Stimulated activated CD8-positive, alpha-beta memory T cell treated with anti-CD3 and anti-CD28 coated beads, Interleukin-7, amount 100 ng/mL, for 4 hours (primary cell): ENCODE measurements at places on chromosomes 6 and 20.
A peak's percentile ranks its signal among the peaks of the same experiment; 100 is the strongest.

GRCh38 chr20:59177266-59178250 lies 13.9 kb downstream of the ZNF831 start:
- DNase-seq: peak; percentile 43

- no peak for DNase-seq
Measured at GRCh38 chr6:155426408-155426945, 29.2 kb downstream of the NOX3 start.

DNA sequence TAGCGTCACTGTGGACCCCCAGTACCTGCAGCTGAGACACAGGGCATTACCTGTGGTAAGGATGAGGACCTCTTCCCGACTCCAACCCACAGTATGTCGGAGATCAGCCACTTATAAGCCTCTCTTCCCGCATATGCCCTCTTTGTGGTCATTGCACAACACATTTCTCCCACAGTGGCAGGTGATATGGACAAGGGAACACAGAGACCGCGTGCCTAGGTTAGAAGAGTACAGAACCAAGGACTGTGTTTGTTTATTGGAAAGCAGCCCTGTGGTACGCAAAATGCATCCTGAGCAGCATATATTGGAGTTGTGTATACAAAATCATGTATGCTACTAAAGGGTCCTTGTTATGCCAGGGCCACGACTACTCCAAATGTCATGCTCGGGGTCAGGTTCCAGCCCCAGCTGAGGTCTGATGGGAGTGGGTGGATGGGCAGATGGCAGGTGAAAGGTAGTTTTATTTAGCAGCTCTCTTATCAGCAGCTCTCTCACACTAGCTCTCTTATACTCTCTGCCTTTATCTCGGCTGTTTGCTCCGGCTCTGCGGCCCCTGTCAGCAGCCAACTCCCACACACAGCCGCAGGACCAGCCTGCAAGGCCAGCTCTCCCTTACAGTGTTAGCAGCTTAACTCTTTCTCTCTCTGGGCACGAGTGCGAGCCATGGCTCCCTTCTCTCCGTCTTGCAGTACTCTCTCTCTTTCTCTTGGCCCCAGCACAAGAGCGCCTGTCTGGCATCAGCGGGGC lies 569.0 kb downstream of the KIF16B start:
- DNase-seq: no peak

DNA sequence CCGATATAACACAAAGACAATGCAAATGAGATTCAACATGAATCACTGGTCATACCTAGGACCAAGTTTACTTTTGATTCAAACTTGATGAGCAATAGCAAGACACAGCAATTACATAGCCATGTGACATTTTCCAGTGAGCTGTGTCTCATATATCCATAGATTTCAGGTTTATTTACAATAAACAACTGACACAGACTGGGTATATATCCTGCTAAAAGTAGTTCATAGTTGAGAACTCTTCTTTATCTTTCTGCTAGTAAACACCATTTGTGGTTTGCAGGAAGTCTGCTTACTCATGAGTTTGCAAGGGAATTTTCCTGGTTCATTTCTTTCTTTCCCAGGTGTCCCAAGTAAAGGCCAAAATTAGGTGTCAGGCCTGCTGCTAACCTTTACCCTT lies 343.4 kb downstream of the KIF16B start:
- DNase-seq: no peak

GRCh38 chr6:131782764-131783163 lies 25.1 kb upstream of the ENPP1 start:
- no peak for DNase-seq

- DNase-seq: no peak
Measured at GRCh38 chr6:107812234-107812769, 11.8 kb downstream of the SCML4 start.

DNA sequence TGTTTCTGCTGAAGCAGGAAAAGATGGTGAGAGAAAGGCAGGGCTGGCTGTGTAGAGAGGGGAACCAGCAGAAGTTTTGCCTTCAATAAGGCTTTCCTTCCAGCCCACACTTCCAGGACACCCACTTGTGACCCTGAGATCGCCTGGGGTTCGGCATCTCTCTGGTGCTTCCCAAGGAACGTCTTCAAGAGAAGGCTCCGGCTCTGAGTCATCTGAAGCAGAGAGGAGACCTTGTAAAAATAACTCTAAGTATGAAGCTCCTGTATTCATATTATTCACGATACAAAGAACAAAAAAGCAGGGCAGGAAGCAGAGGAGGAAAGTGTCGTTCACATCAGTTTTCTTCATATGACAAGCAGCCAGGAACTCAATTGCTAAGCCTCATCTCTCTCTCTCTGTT lies 95.4 kb upstream of the MRPS10 start:
- DNase-seq: no peak

DNA sequence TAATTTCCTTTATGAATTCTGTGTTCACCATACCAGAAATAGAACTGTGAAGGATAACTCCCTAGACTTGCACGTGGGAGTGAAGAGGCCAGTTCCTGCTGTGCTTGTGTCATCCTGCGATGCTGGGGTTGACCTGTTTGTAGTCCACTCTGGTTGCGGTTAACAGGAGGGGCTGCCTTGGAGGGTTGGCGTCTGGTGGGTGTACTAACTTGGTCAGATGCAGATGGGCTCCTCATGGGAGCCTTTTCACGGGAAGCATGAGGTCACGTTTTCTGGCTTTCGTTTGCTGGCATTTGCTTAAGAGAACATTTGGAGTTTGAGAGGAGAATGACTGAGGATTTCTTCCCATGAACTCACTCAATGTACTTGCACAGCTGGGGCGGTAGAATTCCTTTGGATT lies 41.2 kb downstream of the IGF2R start:
- DNase-seq: no peak

- no peak for DNase-seq
Measured at GRCh38 chr20:18258126-18258860, 30.0 kb upstream of the ZNF133 start.

DNA sequence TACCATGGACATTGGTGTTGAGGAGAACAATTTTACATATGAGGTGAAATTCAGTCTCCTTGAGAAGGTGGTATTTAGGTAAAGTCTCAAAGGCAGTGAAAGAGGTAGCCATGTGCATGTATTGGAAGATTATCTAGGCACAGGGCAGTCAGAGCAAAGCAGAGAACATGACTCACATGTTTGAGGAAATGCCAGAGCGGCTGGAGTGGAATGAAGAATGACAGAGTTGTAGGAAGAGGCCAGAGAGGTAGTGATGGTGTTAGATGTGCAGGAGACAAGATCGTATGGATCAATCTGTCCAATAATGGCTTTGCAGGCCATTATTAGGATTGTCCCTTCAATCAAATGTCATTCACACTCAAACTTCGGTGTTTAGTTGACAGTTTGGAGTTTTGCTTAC lies 449.4 kb upstream of the PTCHD4 start:
- DNase-seq: no peak

DNA sequence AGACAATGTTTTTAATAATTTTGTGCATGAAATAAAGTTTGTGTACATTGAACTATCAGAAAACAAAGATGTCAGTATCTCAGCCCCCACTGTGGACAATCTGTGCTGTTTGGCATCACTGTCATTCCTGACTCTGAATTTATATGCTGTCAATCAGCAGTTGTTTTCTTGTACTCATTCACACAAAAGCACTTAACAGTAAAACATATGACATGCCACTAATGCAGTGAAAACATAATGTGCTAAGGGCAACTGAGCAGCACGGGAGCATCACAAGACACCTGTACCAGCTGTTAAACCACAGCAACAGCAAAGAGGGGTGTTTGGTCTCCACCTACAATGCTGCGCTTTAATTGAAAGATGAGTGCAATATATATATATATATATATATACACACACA lies 647.8 kb upstream of the SLC35B3 start:
- no peak for DNase-seq

- DNase-seq: no peak
Measured at GRCh38 chr6:148750838-148751792, 4.3 kb downstream of the UST start.

- DNase-seq: no peak
Measured at GRCh38 chr6:116419069-116419786, 41.9 kb upstream of the CALHM6 start.

DNA sequence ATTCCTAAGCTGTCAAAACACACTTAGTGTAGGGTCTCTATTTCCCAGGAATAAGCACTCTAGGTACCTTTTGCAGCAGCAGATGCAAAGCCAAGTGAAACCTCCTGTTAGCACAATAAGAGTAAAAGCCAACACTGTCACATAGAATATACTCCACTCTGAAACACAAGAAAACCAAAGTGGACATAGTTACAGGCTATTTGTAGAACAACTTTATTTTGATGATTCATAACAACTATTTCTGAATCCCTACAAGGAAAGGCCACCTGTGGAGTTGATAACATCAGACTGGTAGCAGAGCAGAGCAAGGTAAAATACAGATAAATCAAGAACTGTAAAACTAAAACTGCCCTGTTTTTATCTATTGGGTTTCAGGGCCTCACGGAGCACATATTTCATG lies 59.7 kb downstream of the ALDH5A1 start:
- no peak for DNase-seq

DNA sequence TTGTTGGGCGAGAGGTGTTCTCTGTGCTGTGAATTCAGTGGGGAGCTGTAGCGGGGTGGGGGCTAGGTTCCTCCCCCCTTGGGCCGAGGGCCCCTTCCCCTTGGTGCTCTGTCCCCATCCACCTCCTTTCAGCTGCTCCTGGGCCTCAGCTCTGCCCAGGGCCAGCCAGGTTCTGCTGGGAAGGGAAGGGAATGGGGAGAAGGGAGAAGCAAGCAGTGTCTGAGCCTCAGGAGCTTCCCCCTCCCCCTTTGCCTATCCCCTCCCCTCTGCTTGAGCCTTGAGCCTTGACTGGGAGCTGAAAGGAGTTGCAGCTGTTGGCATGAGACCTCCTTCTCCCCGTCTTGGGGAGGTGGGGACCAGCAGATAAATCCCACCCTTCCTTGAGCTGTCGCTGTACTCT lies 576 bp upstream of the RRP36 start:
- DNase-seq: no peak

- DNase-seq: no peak
Measured at GRCh38 chr20:8389381-8390036, 257.4 kb downstream of the PLCB1 start.

GRCh38 chr6:90146921-90147649 lies 149.6 kb downstream of the BACH2 start:
- no peak for DNase-seq

DNA sequence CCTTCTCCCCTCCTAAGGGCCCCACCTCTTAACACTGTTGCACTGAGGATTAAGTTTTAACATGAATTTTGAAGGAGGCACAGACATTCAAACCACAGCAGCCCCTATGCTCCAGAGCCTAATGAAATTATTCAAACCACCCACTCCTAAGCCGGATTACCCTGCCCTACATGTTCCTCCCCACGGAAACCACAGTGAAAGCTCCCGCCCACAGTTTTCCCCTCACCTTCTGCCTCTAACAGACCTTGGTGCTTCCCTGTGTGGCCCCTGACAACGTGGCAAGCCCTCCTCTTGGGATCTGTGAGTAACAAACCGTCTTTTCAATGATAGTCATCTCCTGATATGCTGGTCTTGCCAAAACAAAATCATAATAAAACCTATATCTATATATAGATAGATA lies 74.8 kb downstream of the RIN2 start:
- no peak for DNase-seq

DNA sequence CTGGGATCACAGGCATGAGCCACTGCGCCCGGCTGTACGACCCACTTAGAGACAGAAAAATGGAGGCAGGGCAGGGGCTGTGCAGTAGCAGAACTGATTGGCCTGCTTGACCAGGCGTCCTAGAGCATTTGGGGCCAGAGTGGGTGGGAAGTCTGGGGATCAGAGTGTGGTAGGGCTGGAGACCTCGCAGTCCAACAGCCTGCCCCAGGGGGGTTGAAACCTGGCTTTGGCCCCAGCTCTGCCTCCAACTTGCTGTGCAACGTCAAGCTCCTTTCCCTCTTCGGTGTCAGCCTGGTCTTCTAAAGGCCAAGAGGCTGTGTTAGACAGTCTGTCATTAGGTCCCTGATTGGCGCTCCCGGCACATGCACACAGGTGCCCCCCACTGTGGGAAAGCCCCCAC lies 15.3 kb upstream of the SPDEF start:
- DNase-seq: no peak

GRCh38 chr20:20369250-20370093 lies 1.6 kb downstream of the INSM1 start:
- DNase-seq: no peak
